NCI-H226 (cell line): ENCODE measurements at places on chromosomes 16 and 17.

DNA sequence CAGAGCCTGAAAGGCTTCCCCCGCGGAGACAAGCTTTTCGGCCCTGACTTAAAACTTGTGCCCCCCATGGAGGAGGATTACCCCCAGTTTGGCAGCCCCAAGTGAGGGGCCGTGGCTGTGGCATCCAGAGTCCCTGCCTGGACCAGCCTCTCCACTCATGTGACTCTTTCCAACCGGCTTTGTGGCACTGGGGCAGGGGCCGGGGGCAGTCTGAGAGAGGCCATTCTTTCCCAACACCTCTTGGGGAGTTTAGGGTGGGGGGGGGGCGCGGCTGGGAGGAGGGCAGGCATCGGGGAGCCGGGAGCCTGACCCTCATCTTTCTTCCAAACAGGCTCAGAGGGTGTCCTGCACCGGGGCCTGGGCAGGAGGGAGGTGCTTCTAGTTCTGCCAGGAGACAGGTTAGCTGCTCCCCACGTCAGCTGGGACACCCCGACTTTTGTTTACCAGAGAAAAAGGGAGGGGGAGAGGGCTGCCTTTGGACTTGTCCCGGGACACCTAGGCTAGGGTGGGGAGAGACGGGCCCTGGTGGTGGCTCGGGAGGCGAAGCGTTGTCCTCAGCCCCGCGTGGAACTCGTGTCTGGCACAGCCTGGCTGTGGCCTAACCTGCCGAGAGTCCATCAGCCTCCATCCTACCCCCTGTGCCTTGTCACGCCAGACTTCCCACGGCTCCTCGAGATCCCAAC lies 7.3 kb upstream of the SERPINF1 start:
- no peak for DNase-seq

DNA sequence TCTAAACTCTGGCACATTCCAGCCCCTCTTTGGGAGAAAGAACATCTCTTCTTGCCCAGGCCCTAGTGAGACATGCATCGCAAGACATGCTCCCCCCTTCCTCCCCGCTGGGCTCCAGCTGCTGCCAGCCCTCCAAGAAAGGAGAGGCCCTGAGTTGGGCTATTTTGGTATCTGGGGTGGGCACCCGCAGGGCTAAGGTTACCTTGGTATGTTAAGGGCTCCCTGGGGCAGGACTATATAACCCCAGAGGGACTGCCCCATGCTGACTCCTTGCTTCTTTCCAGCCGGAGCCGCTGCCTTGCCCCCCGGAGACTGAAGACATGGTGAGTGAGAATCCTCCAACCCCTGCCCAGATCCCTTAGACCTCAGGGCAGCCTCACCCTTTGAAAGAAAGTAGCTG lies at the start of gene MYL11:
Gene MYL11 (plus strand): TSS at position 265 of the 400 bp plus-strand sequence. CDS start 56 bp downstream, at position 321.
- DNase-seq, result no peak

DNA sequence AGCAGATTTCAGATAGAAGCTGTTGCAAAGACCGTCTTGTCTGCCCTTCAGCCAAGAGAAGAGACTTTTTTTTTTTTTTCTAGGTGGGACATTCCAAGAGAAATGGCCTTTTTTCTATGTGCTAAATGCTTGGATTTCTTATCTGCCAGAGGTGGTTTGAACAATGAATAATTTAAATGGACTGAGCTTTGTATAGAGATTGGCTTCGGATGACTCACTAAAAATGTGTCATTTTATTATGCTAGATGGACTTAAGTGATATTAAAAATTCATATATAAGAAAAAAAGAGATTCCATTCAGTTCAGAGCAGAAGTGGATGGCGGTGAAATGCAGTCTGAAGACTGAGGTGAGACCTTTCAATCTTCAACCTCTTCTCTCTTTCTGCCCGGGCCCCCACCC lies 58.4 kb downstream of the MEAK7 start:
- peak; percentile 32 for DNase-seq

DNA sequence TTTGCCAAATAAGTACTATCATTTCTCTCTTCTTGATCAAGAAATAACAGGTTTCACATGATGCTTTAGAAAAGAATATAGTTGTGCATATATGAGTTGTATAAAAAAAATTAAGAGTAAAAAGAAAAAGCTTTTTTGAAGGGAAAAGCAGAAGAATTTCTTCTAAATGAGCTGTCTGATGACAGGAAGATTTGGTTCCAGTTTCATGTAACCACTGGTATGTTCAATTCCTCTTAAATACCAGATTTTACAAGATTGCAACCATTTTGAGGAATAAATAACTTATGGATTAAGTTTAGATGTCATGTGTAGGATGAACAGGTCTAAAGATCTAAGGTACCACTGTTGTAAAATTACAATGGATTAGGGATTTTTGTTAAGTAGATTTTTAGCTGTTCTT lies 45.0 kb downstream of the VMP1 start:
- no peak for DNase-seq

GRCh38 chr17:17055286-17056155 lies 13.3 kb downstream of the MPRIP start:
- no peak for DNase-seq

- DNase-seq, result no peak
Measured at GRCh38 chr16:1670866-1671265, 7.2 kb upstream of the JPT2 start.

DNA sequence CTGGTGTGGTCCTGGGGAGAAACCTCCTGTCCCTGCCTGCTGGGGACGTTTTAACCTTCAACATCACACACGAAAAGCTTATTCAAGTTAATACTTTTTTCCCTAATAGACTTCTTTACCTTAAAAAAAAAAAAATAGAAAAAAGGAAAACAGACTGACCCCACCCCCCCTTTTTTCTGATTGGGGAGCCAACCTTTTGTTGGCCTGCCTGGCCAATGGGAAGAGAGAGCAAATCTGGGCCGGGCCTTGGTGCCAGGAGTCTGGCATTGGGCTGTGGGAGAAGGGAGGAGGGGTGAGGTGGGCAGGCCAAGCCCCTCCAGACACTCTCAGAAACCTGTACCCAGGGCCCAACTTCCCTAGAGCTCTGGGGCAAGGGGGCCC lies 3.0 kb downstream of the CBX8 start:
- DNase-seq, result peak; percentile 76

GRCh38 chr16:75235721-75236193 lies 15.7 kb downstream of the BCAR1 start:
- DNase-seq, result no peak

- no peak for DNase-seq
Measured at GRCh38 chr16:16166085-16166484, 57.2 kb downstream of the ABCC6 start.

DNA sequence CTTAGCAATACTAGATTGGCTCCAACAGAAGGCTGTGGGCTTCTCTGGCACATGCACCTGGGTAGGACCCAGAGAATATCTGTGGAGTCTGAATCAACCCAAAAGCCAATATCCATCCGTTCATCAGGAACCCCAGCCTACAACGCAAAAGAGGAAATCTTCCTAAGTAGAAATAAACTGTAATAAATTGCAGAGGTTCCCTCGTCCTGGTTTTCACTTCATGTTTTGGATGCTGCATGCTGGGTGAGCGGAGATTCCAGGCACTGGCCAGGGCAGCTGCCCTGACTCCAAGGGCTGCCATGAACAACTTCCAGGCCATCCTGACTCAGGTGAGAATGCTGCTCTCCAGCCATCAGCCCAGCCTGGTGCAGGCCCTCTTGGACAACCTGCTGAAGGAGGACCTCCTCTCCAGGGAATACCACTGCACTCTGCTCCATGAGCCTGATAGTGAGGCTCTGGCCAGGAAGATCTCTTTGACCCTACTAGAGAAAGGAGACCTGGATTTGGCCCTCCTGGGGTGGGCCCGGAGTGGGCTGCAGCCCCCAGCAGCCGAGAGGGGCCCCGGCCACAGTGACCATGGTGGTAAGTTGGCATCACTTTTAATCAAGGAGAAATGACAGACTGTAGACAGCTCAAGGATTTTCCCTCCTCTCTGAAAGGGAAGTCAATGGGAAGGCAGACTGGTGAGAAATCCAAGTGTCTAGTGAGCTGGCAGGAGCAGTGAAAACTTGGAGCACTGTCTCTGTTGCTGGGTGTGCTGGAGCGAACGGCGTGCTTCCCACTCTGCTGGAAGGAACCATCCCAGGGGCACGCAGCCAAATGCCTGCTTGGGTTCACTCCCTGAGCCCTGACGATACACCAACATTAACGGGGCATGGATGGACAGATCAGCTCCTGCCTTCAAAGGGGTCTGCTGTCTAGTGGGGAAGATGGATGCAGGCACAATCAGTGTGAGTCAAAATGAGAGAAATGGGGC lies 10.7 kb upstream of the CIITA start:
- DNase-seq, result no peak

- DNase-seq, result no peak
Measured at GRCh38 chr16:62701426-62701825, 665.2 kb upstream of the CDH8 start.

DNA sequence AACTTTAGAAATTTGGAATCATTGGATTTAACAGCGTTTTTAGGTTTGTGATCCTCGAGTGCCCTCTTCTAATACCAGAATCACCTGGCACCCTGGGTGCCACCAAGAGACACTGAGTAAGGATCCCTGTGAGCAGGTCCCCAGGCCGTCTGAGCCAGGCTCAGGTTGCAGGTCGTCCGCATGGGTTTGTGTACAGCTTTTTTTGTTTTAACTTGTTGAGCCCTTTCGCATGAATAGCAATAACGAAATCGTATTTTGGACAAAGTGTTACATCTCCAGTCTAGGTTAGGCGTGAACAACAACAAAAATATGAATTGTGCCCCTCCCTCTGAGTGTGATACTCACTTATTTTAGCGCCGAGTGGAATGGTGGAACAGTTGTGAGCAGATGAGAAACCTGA lies 10.9 kb downstream of the USP10 start:
- no peak for DNase-seq

- peak; percentile 24 for DNase-seq
Measured at GRCh38 chr17:64024781-64025731, 4.6 kb upstream of the ICAM2 start.

DNA sequence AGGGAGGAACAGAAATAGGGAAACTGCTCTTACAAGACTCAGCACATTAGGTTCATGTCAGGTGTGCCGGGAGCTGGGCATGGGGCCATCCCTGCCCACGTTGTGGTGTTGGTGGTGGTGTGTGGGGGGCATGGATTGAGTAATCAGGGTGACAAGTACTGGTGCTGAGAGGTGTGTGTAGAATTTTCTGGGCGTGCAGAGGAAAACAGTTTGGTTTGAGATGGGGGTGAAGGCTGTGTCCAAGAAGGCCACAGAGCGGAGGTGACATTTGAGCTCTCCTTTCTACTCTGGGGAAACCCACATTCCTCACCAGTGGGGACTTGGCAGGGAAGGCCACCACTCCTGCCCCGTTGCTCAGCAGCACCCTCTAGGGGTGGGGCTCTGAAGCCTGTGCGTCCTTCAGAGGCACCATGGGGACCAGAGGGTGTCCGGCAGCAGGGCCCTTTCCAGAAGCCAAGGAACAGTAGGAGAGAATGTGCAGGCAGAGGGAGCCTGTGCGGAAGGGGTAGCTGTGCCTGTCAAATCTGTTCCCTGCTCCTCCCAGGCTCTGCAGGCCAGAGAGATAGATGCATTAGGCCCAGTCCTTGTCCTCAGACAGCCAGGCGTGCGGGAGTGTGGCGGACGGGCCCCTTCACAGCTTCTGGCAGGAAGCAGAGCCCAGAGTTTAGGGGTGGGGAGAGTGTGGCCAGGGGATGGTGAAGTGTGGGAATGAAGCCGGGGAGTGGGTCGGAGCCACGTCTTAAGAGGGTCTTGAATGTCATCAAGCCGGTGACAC lies 48.7 kb upstream of the GSE1 start:
- no peak for DNase-seq

DNA sequence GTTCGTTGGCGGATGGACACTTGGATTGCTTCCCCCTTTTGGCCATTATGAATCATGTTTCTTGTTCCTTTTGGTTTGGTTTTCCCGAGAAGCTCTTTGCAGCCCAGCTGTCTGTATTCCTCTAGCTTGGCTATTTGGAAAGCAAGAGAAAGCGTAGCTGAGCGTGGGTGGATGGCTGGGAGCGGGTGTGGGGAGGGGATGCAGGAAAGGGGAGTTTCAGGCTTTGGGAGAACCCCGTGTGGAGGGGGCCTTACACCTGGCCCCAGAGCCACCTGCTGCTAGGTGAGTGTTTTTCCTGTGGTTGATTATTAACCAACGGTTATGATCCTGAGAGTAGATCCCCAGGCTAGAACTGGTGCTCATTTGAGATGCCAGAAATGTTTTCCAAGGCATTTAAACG lies 103.7 kb downstream of the RAP1GAP2 start:
- DNase-seq, result no peak

DNA sequence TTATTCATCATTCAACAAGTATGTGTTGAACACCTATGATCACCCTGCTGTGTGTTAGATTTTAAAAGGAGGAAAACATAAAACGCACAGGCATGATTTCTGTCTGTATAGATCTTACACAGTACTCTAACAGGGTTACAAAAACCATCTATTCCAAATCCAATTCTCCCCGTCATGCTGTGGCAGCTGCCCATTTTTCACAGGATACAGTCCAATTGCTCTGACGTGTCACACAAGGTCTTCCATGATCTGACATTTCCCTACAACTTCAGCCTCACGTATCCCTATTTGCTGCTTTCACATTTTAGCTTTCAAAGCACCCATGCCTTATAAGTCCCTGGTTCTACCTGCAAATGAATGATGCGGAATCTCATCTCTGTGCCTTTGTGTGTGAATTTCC lies 67.0 kb upstream of the CNTNAP4 start:
- no peak for DNase-seq

- DNase-seq, result peak; percentile 68
Measured at GRCh38 chr16:11257131-11257938, 1.3 kb upstream of the SOCS1 start.

DNA sequence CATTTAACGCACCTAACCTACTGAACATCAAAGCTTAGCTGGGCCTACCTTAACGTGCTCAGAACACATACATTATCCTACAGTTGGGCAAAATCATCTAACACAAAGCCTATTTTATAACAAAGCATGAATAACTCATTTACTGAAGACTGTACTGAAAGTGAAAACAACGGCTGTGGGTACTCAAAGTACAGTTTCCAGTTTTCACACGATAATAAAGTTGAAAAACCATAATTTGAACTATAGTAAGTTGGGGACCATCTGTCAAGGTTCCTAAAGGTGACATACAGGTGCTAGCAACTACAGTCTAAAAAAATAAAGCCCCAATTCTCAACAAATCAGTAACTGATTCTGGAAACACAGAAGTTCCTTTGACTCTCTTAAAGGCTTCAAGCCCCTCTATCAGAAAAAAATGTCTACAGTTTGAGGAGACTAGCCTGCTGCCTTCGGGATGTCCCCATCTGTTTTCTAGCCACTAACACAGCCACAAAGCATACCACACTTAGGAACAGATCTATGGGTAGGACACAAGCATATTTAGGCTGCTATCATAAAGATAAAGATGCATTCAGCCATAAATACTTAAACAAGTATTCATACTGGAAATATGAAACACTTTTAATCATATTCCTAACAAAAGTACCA lies 71.3 kb downstream of the KANSL1 start:
- no peak for DNase-seq

DNA sequence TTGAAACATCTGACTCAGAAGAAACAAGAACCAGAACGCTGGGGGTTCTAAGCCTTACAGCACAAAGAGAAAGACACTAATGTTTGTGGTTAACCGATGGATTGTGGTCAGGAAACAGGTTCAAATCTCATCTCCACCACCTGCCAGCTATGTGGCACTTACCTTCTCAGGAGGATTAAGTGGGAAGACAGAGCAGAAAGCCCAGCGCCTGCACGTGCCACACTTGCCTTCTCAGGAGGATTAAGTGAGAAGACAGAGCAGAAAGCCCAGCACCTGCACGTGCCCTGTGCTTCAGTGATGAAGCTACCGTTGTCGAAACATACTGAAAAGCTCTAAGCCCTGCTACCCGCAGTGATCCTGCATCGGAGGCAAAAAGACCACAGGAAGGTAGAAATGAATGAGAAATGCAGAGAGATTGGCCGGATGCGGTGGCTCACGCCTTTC lies 90.6 kb downstream of the NXN start:
- DNase-seq, result no peak
